Fibroblast of skin of right biceps (primary cell): ENCODE measurements at places on chromosomes 6 and 20.

GRCh38 chr6:24927985-24928745, 7.6 kb downstream of the RIPOR2 start:
- DNase-seq = peak; percentile 57

- peak; percentile 22 for DNase-seq
These were observed 777.7 kb downstream of the C6orf118 start for GRCh38 chr6:164531736-164532135.

DNA sequence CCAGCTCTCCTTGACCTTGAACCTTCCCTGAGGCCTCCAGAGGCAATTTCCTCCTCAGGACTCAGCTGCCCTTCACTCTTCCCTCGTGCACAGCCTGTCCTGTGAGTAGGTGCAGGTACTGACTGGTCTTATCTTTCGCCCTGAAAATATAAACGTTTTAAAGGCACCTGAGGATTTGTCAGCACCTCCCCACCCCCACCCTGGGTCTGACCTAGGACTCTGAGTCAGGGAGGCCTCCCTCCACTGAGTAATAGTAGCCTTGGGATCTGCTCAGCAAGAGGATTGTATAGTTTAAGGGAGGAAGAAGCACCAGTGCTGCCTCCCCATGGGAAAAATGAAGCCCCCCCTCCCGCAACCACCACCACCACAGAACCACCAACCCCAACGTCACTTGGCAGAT, 54.6 kb downstream of the PPARD start:
- peak; percentile 65 for DNase-seq

DNA sequence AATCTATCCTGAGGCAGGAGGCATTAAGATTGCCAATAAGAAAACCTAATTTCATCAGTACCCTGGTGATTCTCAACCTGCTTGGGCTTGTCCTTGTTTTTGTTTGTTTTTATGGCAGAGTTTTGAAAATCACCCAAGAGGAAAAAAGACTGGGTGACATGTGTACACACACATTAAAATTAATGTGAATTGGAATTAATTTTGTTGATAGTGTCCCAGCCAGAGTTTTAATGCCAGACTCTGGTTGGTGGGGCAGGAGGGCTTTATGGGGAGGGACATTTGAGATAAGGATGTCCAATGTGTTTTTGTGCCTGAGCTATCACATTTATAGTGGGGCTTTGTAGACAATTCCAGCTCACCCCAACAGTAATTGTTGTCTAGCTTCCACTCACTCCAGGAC, 184.6 kb downstream of the ID4 start:
- no peak for DNase-seq

GRCh38 chr6:71351190-71351589, 62.6 kb downstream of the OGFRL1 start:
- DNase-seq = no peak

DNA sequence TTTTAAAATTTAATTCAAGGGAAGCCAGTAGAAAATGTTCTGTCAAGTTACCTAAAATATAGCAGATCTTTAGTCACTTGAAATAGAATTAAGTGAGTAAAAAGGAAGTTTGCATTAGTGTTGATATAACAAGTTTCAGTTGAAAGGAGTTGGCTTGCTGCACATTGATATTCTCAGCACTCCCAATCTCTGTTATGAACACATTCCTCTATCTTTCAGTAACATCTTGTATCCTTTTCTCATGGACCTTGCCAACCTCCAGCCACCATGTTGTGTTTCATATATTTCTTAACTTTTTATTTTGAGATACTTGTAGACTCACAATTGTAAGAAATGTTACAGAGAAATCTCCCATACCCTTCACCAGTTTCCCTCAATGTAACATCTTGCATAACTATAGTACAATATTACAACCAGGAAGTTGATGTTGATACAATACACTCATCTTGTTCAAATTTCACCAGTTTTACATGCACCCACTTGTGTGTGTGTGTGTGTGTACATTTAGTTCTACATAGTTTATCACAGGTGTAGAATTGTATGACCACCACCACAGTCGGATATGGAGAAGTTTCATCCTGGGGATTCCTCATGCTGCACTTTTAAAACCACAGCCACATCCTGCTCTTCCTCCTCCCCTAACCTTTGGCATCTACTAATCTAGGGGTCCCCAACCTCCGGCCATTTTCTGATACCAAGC, 20.2 kb upstream of the PAQR8 start:
- DNase-seq = no peak

GRCh38 chr6:3473773-3474172, 16.9 kb upstream of the SLC22A23 start:
- peak; percentile 30 for DNase-seq

DNA sequence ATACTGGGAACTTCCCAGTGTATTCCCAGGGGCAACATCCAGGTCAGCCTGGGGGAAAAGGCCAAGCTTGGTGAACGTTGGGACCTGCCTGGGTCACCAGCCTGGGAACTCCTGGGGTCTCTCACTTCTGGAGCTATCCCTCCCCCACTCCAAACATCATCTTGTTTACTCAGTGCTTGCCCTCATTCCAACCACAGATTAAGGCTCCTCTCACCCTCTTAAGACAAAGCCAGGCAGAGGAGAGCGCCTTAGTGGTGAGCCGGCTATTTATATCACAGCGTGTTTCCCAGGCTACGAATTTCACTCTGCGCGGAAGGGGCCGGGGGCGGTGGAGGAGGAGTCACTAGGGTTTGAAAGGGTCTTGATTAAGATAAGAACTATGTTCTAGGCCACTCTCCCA, 12.1 kb downstream of the PRPH2 start:
- DNase-seq = no peak

DNA sequence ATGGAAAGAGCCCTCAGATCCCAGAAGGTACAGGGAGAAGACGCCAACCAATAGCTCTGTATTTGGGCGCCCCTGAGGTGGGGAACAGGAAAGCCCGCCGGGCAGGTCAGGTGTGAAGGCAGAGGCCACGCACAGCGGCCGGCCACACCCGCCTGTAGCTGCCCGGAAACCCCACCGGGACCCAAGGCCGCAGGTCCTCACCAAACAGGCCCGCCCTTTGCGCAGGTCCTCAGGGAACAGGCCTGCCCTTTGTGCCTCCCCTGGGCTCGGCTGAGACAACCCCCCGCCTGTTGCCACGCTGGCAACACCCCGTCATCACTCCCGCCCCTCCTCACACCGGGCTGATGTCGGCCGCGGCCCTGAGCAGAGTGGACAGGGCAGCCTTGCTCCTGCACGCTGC, 44.9 kb upstream of the CHRNA4 start:
- DNase-seq = no peak

DNA sequence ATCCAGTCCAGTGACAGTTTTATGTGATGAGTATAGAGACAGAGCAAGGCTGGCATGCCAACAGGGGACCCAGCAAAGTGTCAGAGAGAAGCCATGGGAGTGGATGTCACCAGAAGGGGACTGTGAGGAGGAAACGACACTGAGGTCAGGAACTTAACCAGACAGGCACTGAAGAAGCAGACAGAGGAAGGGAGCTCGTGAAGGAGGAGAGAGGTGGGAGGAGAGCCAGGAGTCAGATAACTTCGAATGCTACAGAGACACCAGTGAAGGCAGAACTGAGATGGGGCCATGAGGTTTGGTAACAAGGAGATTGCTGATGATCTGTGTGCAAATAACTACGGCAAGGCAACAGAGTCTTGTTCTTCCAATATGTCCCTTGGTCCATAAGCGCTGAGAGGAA, 211.1 kb upstream of the FOXA2 start:
- DNase-seq = no peak

DNA sequence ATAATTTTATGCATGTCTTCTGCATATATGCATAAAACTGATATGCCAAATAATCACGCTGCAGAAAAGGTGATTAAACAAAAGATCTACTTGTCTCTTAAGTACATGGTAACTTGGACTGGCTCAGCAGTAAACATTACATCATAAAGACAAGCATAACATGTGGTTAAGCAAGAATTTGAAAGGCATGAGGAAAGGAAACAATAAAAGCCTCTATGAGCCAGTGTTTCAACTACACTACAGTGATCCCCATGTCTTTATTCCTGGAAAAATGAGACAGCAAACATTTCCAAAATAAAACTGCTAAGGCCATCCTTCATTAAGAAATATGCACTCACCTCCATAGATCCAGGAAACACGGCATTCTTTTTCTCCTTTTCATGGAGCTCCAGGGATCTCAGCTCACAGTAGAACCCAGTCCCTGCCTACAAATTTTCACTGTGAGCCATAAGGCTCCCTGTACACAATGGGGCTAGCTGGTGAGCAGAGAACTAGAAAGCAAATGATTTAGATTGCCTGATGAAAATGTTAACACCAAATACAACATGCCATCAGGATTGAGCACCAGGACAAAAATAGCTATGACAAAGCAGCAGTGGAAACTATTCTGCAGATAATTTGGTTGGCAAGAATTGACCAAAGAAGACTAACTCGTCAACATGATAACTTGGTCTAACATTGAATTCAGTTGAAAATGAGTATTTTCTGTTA, 156.1 kb downstream of the COL21A1 start:
- DNase-seq = peak; percentile 77

DNA sequence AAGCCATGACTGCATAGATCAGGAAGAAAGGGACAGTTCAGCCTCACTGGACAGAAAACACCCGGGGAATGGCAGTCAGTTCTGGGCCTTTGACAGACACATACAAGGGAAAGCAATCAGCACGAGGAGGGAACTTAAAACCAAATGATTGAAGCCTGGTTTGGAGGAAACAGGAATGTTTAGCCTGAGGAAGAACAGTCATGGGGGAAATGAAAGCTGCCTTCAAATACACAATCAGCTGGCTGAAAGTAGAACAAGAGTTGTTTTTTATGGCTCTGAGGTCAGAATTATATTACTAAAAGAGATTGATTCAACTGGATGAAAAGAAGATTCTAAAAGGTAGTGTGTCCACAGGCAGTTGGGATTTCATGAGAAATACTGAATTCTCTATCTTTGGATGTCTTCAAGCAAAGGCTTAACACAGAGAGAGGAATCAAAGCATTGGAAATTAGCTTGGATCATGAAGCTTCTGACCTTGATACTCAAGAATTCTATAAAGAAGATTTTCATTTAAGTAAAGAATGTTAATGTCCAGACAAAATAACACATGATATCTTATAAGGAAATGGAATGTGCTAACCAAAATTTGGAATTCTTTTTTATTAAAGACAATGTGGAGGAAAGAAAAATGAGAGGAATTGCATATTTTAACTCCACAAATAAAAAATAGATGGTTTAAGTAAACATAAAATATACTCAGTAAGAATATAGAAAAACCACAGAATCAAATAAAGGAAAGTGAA, 216.6 kb downstream of the IBTK start:
- DNase-seq = peak; percentile 71

GRCh38 chr6:80793411-80793810, 686.9 kb downstream of the BCKDHB start:
- DNase-seq = peak; percentile 73
